ENCODE measurements at places on chromosomes 12 and 14. TPM values are rescaled to one million over a fixed set of nuclear protein-coding genes. Genes with fewer than 3 reads are reported as not detected.

GRCh38 chr12:67411562-67411961 is 142.4 kb downstream of the CAND1 start:
- DNase-seq, result no peak

- no peak for DNase-seq
These were observed 93.2 kb downstream of the FLRT2 start for GRCh38 chr14:85622986-85623685.

DNA sequence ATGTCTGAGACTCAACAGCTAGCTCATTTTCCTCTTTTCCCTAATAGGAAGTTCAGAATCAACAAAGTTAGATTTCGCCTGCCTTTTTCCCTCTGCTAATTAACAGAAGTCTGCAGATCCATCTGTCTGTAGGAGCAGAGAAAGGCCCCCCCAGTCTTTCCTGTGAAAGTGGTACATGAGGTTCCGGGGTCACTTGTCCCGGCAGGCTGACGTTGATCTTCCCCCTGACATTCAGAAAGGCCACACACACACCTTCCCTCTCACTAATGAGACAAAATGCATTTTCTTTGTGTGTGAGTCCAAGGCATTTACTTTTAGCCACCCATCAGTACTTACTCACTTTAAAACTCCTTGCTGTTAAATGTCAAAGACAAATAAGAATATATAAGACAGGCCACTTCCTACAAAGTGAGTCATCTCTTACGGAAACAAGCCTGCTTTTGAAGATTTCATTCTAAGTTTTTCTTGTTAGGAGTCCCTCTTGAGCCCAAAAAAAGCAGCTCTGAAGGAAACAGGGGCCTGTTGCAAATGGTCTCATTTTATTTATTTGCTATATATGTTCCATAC is 138.7 kb downstream of the TTC7B start:
- no peak for DNase-seq

Gene POTEG
- not detected for total RNA-seq

Gene ACSM4
- total RNA-seq, result not detected

DNA sequence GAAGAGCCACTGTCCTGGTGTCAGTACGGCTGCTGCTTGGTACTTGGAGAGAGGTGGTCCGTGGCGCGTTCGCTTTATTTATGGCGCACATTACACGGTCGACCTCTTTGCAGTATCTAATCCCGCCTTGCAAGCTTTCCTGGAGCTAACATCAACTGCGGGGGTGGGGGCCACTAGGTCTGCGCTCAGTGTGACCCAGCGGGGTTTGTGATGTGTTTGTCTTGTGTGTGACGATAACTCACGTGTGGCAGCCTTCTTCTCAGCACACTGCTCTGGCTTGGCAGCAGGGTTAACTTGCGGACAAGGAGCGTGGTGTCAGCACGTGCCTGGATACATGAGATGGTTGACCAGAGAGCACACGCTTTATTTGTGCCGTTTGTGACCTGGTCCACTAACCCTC is 122.2 kb upstream of the RTL1 start:
- DNase-seq, result no peak

DNA sequence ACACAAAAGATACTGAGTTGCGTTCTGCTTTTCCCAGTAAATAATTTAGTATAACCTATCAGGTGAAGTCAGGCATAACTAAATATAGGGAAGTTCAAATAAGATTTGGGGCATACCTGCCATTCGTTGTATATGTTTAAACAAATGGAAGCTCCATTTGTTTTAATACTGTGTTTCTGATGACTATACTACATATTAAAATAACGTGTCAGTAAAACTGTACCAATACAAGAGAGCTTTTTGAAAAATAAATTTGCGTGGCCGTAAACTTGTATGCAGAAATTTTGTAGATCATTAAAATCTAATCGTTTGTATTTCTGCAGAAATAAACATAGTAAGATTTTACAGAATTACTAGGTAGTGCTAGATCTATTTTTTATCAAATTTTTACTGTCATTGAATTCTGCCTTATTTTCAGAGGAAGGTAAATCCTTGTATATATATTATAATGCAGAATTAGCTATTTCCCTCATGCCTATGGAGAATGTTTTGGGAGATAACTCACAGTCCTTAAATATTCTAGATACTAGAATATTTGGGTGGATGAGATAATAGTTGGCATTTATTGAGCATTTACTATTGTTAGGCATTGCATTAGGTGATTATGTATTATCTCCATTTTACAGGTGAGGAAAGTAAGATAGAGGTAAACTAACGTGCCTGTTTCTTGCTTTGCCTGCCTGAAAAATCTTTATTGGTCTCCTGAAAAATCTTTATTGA is 1.5 kb downstream of the SCFD1 start:
- no peak for DNase-seq

GRCh38 chr14:104680806-104681688 is 8.4 kb upstream of the INF2 start:
- DNase-seq, result peak; percentile 80

GRCh38 chr14:93028724-93029076 is 87.0 kb downstream of the ITPK1 start:
- no peak for DNase-seq

All from frontal cortex (tissue), 4 donors.